Naive thymus-derived CD8-positive, alpha-beta T cell (primary cell): ENCODE measurements at places on chromosomes 12 and 14. TPM values are rescaled to one million over a fixed set of nuclear protein-coding genes. Genes with fewer than 3 reads are reported as not detected.
A peak's percentile ranks its signal among the peaks of the same experiment; 100 is the strongest.

Gene SLC24A4
- not detected for total RNA-seq

Gene OSBPL8
- total RNA-seq: 114 TPM

Gene KIF26A
- total RNA-seq: 0.11 TPM

Gene OR6C1
- total RNA-seq: not detected

Gene ISCA2
- total RNA-seq: 39.5 TPM

Gene TAS2R50
- total RNA-seq: 1.2 TPM

Gene FBXW8
- total RNA-seq: 17.0 TPM

Gene SLC17A8
- total RNA-seq: not detected

GRCh38 chr12:73547421-73547820 is 990.2 kb upstream of the ATXN7L3B start:
- H3K36me3 ChIP-seq: no peaks in the 10 kb centered on the region
- no peaks in the 10 kb centered on the region for H3K4me1 ChIP-seq
- H3K27me3 ChIP-seq: no peaks in the 10 kb centered on the region
- no peak overlapping the region for H3K27ac ChIP-seq
- H3K4me3 ChIP-seq: no peak overlapping the region

DNA sequence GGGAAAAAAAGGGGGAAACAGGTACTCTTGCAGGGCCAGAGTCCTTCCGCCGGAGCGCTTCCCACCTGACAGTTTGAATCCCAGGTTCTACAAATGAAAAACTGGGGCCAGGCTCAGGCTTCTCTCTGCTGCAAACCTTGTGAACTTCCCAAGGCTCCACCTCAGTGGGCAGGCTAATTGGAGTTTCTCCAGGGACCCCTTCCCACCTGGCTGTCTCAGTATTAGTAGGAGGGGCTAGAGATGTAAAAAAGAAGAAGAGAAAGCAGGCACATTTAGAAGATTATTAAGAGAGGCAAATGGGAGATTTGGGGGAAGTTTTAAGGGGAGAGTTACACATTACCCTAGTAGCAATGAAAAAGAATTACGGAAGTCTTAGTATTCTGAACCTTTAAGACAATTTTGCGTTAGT is 20.0 kb upstream of the CLEC2D start:
- H3K4me3 ChIP-seq: peak overlapping the region; percentile 96
- H3K4me1 ChIP-seq: peaks cover 69% of the 10 kb centered on the region
- DNase-seq: no peak
- no peaks in the 10 kb centered on the region for H3K27me3 ChIP-seq
- peak overlapping the region; percentile 99 for H3K27ac ChIP-seq

GRCh38 chr14:25110106-25110505 is 60.2 kb upstream of the STXBP6 start:
- no peak overlapping the region for H3K4me3 ChIP-seq
- DNase-seq: no peak
- H3K4me1 ChIP-seq: no peaks in the 10 kb centered on the region
- H3K27ac ChIP-seq: no peak overlapping the region

- peak overlapping the region; percentile 88 for H3K4me3 ChIP-seq
- H3K27me3 ChIP-seq: peaks cover 3% of the 10 kb centered on the region
- H3K4me1 ChIP-seq: peaks cover 2% of the 10 kb centered on the region
- peaks cover 9% of the 10 kb centered on the region for H3K36me3 ChIP-seq
- peak overlapping the region; percentile 85 for H3K27ac ChIP-seq
- DNase-seq: no peak
These were observed 999 bp upstream of the AK7 start for GRCh38 chr14:96390965-96391292.

GRCh38 chr12:15883536-15883935 is 1.3 kb downstream of the STRAP start:
- peak overlapping the region; percentile 100 for H3K27ac ChIP-seq
- no peaks in the 10 kb centered on the region for H3K27me3 ChIP-seq
- no peak for DNase-seq

GRCh38 chr14:95507174-95507573 is 9.3 kb downstream of the SYNE3 start:
- peaks cover 85% of the 10 kb centered on the region for H3K4me1 ChIP-seq
- H3K27me3 ChIP-seq: no peaks in the 10 kb centered on the region
- DNase-seq: no peak
- peaks cover 40% of the 10 kb centered on the region for H3K36me3 ChIP-seq

DNA sequence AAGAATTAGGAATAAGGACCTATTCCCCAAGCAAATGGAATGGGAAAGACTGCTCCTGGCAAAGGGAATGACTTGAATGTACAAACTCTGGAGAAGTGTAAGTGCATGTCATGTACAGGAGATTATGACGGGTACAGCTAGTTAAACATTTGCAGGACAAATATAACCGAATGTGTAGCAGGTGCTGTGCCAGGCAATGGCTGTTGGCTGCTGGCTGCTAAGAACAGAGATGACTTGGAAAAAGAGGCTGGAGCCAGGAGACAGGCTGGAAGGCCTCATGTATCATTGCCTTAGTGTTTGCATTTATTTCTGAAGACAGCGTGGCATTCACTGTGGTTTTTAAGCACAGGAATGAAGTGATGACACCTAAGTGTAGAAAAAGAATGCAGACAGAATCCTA is 136.8 kb downstream of the TTC8 start:
- H3K4me1 ChIP-seq: no peaks in the 10 kb centered on the region
- no peak for DNase-seq
- H3K27ac ChIP-seq: no peak overlapping the region
- H3K36me3 ChIP-seq: no peaks in the 10 kb centered on the region

- no peaks in the 10 kb centered on the region for H3K4me1 ChIP-seq
- H3K4me3 ChIP-seq: no peak overlapping the region
- no peak overlapping the region for H3K27ac ChIP-seq
- no peaks in the 10 kb centered on the region for H3K27me3 ChIP-seq
- no peak for DNase-seq
These were observed 450.6 kb upstream of the LMO3 start for GRCh38 chr12:17056546-17056945.

DNA sequence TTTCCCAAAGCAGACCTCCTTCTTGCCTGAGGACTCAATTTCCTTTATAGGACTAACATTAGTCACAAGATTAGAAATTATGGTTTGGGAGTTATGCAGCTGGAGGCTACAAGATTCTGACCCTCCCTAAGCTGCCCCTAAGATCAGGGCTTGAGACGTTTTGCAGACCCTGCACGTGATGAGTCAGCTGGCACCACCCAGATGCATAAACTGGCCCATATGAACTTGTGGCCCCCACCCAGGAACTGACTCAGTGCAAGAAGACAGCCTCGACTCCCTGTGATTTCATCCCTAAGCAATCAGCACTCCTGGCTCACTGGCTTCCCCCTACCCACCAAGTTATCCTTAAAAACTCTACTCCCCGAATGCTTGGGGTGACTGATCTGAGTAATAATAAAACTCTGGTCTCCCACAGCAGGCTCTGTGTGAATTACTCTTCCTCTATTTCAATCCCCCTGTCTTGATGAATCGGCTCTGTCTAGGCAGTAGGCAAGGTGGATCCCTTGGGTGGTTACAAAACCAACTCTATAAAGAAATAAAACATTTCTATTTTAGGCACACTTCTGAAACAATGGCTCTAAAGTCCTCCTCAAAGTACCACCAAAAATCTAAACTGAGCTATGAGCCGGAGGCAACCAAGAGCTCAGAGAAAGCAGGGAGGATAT is 233.4 kb downstream of the TMEM132D start:
- no peaks in the 10 kb centered on the region for H3K36me3 ChIP-seq
- H3K27ac ChIP-seq: no peak overlapping the region
- H3K27me3 ChIP-seq: no peaks in the 10 kb centered on the region
- DNase-seq: no peak
- no peak overlapping the region for H3K4me3 ChIP-seq
- H3K4me1 ChIP-seq: no peaks in the 10 kb centered on the region

- H3K36me3 ChIP-seq: no peaks in the 10 kb centered on the region
- DNase-seq: no peak
- H3K27me3 ChIP-seq: peaks cover 15% of the 10 kb centered on the region
- H3K4me3 ChIP-seq: no peak overlapping the region
- H3K27ac ChIP-seq: no peak overlapping the region
- no peaks in the 10 kb centered on the region for H3K4me1 ChIP-seq
These were observed 25.3 kb downstream of the PAH start for GRCh38 chr12:102891756-102892155.

GRCh38 chr14:91548108-91548507 is 38.0 kb upstream of the PPP4R3A start:
- H3K4me1 ChIP-seq: no peaks in the 10 kb centered on the region
- H3K27ac ChIP-seq: no peak overlapping the region
- no peaks in the 10 kb centered on the region for H3K36me3 ChIP-seq
- peaks cover 11% of the 10 kb centered on the region for H3K27me3 ChIP-seq
- DNase-seq: no peak

GRCh38 chr14:91363776-91364523 is 53.7 kb downstream of the CCDC88C start:
- no peak for DNase-seq
- H3K4me1 ChIP-seq: peaks cover 45% of the 10 kb centered on the region
- H3K36me3 ChIP-seq: peaks cover 27% of the 10 kb centered on the region
- H3K27ac ChIP-seq: peak overlapping the region; percentile 98
- no peaks in the 10 kb centered on the region for H3K27me3 ChIP-seq
- peak overlapping the region; percentile 22 for H3K4me3 ChIP-seq

DNA sequence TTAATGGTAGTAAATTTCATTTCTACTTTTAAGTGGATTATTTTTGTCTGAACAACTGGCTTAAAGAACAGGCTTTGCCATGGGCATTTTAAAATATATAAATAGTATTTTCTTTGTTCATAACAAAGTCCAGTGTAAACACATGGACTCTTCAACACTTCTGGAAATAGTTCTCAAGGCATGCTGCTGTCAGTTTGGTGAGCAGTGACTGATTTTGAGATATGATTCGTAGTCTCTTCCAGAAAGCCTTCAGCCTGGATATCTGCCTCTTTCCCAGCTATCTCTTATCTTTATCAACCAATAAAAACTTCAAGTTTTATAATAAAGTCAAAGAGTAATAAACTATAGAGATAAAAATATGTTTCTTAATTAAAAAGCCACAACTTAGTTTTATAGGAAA is 110.7 kb downstream of the NAV3 start:
- H3K4me3 ChIP-seq: no peak overlapping the region
- no peak overlapping the region for H3K27ac ChIP-seq
- H3K36me3 ChIP-seq: no peaks in the 10 kb centered on the region
- H3K27me3 ChIP-seq: no peaks in the 10 kb centered on the region
- H3K4me1 ChIP-seq: no peaks in the 10 kb centered on the region
- DNase-seq: no peak

DNA sequence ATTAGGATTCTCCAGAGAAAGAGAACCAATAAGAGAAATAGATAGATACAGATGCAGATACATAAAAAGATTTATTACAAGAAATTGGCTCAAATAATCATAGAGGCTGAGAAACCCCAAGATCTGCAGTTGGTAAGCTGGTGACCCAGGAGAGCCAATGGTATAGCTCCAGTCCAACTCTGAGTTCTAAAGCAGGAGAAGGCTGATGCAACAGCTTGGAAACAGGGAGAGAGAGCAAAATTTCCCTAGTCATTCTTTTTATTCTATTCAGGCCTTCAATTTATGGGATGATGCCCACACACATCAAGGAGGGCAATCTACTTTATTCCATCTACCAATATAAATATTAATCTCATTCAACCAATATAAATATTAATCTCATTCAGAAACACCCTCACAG is 218.2 kb downstream of the PRKD1 start:
- no peak overlapping the region for H3K4me3 ChIP-seq
- no peaks in the 10 kb centered on the region for H3K4me1 ChIP-seq
- H3K36me3 ChIP-seq: no peaks in the 10 kb centered on the region
- no peak overlapping the region for H3K27ac ChIP-seq

DNA sequence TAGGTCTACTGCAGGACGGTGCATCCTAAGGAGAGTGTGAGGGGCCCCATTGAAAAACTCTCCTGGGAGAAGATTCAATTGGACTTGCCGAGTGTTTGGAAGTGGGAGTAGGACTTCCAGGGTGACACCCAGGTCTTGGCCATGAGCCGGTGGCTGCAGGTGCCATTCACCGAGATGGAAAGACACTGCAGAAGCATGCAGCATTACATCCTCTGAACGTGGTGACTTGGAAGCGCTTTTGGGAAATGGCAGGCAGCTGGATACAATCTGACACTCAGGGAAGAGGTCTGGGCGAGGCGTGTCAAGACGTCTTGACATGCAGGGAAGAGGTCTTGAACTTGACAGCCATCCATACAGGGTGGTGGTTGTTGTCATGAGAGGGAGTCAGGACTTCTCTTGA is 126.9 kb downstream of the PAPOLA start:
- H3K27ac ChIP-seq: no peak overlapping the region
- no peaks in the 10 kb centered on the region for H3K36me3 ChIP-seq
- H3K27me3 ChIP-seq: peaks cover 2% of the 10 kb centered on the region
- no peak for DNase-seq
- peaks cover 10% of the 10 kb centered on the region for H3K4me1 ChIP-seq

- no peaks in the 10 kb centered on the region for H3K4me1 ChIP-seq
- no peak overlapping the region for H3K4me3 ChIP-seq
- no peaks in the 10 kb centered on the region for H3K36me3 ChIP-seq
- DNase-seq: no peak
- peaks cover 18% of the 10 kb centered on the region for H3K27me3 ChIP-seq
These were observed 25.7 kb downstream of the TUNAR start for GRCh38 chr14:95902273-95902826.

DNA sequence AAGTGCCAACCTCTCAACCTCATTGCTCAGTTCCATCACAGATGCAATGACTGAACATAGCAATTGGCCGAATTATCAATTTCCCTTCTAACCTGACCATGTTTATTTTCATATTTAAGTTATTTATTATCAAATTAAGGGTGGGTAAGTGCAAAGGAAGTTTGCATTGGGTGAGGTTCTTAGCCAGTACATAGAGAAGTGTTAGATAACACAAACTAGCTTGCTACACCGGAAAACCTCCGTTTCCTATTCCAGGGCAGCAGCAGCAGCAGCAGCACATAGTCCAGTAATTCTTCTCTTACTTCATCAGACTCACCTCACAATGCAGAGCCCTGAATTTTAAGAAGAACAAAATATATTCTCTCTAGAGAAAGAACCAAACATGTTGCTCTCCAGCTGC is 200.5 kb upstream of the OR4E1 start:
- peaks cover 4% of the 10 kb centered on the region for H3K4me1 ChIP-seq
- H3K27me3 ChIP-seq: no peaks in the 10 kb centered on the region
- H3K36me3 ChIP-seq: no peaks in the 10 kb centered on the region
- H3K4me3 ChIP-seq: peak overlapping the region; percentile 79

DNA sequence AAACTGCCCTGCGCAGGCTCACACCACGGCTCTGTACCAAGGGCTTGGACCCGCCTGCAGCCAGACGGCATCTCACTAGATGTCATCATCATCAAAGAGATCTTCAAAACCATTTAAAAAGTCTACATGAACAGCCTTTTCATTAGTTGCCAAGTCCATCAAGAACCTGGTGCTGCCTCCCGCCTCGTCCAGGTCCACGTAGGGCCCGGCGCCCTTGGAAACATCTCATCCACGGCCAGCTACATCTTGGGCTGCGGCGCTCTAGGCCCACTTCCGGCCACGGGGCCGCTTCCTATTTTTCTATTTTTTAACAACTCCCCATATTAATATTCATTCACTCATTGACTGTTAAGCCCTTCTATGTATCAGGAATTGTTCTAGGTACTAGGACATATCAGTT is 7.4 kb upstream of the GNPNAT1 start:
- H3K4me3 ChIP-seq: no peak overlapping the region
- peak overlapping the region; percentile 12 for H3K27ac ChIP-seq
- H3K36me3 ChIP-seq: peaks cover 2% of the 10 kb centered on the region
- H3K4me1 ChIP-seq: peaks cover 3% of the 10 kb centered on the region
- H3K27me3 ChIP-seq: no peaks in the 10 kb centered on the region
